ENCODE measurements at places on chromosomes 16 and 17.
A peak's percentile ranks its signal among the peaks of the same experiment; 100 is the strongest.

GRCh38 chr17:35312790-35313711 is 60.4 kb downstream of the SLFN11 start:
- peak; percentile 84 for DNase-seq

GRCh38 chr16:64962786-64963185 is 159.1 kb downstream of the CDH11 start:
- DNase-seq = no peak

DNA sequence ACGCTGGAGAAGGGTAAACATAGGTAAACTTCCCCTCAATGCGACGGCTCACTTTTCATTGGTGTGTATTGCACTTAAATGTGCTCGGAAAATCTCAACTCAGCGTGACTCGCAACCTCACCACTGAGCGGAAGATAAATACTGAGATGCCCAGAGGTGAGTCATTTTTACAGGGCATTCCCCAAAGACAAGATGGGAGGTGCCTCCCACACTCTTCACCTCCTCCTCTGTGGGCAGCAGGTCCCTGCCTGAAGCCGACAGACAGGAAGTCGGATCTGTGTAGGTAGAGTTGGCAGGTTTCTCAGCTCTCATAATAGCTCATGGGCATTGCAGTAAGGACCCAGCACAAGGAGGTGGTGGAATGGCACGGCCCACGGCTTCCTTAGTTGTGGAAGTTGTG is 274.6 kb upstream of the HSBP1 start:
- DNase-seq = no peak

DNA sequence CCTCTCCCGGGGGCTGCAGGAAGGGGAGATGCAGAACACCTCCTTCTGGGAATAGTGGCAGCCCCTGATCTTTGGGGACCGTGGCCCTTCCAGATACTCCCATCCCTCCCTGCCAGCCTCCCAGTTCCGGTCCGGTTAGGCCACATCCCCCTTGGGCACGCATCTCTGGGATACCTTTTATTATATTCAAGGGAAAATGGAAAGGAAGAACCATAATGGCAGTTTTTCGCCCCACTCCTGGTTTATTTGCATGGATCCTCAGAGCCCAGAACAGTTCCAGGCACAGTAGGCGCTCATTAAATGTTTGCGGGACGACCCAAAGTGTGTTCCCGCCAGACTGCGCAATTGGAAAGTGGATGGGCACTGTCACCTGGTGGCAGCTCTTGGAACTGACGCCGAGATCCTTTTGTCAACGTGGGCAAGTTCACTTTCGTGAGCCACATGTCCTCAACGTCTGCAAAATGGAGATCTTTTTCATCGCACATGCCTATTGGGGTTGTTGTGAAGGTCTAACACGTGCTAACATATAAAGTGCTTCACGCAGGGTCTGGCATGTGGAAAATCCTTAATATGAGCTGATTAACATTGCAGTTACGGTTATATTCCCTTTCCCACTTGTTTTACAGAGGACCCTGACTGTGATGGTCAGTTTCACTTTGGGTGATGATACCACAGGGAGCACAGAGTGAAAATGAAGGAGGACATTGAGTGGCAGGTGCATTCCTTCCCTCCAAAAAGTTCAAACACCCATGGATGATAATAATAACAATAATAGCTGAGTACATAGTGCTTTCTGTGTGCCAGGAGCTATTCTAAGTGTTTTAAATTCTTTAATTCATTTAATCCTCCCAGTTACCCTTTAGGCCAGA is 1.7 kb upstream of the GPRC5B start:
- peak; percentile 87 for DNase-seq
